Inflammatory macrophage treated with lipopolysaccharide for 4 hours (primary cell): ENCODE measurements at places on chromosomes 12 and 14.

GRCh38 chr12:3988519-3989217, 115.5 kb upstream of the PARP11 start:
- DNase-seq = no peak

DNA sequence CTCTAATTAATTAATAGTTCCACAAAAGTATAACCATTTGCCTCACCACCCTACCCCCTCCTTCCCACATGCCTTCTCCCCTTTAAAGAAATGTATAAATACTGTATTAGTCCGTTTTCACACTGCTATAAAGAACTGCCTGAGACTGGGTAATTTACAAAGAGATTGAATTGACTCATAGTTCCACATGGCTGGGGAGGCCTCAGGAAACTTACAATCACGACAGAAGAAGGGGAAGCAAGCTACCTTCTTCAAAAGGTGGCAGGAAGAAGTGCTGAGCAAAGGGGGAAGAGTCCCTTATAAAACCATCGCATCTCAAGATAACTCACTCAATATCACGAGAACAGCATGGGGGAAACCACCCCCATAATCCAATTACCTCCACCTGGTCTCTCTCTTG, 8.2 kb upstream of the RESF1 start:
- no peak for DNase-seq

DNA sequence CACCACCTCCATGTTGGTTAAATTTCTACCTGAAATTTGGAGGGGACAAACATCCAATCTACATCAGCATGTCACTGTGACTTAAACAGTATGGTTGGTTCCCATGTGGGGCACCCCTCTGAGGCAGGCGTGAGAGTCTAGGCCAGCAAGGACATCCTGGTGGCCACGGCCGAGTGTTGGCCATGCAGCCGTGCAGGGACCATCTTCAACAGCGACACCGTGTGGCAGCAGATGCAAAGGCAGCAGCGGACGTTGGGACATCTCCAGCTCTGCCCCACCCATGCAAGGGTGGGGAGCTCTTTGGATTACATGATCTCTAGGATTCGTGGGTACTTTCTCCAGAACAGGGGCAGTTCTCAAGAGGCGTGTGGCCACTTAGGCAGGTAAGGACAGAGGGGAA, 49.8 kb downstream of the NOC4L start:
- DNase-seq = no peak

- peak; percentile 94 for DNase-seq
These were observed 1.1 kb downstream of the MIS18BP1 start for GRCh38 chr14:45251912-45252311.

DNA sequence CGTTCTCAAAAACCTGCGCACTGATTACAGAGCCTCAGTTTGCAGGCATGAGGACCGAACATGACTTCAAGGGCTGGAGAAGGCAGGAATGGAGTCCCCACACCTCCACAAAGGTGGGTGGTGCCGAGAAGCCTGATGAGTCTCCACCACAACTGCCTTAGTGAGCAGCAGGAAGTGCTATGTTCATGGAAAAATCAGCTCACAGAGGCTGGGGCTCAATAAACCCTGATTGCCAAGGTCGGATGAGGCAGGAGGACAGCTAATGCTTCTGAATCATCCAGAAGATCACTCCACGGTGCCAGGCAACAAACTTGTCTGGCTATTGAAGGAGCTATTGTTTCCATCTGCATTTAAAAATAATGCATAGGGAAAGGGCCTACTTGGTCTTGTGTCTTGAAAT, 31.1 kb downstream of the APPL2 start:
- DNase-seq = no peak

DNA sequence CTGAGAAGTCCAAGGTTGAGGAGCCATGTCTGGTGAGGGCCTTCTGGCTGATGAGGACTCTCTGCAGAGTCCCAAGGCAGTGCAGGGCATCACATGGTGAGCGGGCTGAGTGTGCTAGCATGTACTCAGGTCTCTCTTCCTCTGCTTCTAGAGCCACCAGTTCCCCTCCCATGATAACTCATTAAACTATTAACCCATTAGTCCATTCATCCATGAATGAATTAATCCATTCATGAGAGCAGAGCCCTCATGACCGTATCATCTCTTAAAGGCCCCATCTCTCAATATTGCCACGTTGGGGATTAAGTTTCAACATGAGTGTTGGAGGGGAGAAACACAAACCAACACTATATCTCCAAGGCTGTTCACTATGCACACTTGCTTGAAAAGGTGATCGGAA, 83.7 kb downstream of the TMEM30B start:
- no peak for DNase-seq

DNA sequence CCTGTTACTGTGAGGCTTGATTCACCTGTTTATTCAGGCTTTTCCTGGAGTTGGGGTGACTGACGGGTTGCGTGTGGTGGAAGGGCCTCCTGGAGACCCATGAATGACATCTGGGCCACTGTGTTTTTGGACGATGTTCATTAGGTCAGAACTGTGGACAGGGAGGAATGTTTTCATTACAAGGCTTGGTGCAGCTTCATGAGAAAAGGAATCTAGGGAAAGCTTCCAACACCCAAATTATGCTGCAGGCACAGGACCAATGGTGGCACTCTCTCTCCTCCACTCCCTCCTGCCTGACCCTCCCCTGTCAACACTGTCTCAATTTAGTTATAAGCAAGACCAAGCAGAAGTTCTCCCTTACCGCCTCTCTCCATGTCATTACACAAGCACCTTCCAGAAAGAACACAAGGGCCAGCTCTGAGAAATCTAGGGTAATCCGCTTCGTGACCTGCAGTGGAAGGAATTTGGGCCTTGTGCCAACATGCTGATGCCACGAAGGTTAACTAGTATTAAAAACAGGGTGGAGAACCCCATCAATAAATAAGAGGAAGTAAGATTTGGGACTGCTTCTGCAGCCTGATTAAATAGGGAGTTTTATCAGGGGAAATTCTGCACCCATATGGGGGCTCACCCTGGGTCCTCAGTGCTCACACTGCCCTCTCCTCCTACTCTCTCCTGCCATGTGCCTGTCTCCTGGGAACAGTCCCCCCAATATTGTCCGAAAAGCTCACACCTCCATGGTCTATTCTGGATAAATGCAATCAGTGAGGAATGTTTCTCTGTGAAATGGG, 200.3 kb downstream of the KTN1 start:
- DNase-seq = peak; percentile 35

DNA sequence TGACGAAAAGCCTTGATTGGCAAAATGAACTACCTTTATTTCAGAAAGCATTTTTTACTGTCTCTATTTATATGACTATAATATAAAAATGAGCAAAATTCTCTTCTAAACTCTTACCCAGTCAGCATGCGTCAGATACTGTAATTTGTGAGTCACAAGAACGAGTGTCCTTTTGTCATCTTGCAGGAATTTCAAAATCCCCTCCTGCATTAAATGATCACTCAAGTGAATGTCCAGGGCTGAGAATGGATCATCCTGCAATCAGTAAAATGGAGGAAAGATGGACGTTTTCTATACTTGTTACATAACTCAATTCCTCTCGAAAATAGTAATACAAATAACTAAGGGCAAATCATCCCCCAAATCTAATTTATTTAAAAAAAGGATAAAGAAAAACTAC, 77.7 kb upstream of the KCNJ8 start:
- no peak for DNase-seq

DNA sequence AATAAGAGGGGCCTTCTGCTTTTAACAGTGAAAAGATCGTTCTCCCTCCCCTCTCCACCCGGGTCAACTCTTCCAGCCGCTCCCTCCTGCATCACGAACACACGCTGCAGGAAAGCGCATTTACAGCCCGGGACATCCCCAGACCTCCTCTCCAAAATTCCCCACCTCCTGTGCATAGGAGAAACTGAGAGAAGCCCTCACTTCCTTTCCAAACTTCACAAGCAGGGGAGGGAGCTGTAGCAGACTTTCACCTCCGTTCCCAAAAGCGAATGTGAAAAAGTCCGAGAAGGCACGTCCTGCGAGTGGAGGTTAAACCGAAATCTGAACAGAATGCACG, 513 bp downstream of the BCAT1 start:
- DNase-seq = peak; percentile 84

DNA sequence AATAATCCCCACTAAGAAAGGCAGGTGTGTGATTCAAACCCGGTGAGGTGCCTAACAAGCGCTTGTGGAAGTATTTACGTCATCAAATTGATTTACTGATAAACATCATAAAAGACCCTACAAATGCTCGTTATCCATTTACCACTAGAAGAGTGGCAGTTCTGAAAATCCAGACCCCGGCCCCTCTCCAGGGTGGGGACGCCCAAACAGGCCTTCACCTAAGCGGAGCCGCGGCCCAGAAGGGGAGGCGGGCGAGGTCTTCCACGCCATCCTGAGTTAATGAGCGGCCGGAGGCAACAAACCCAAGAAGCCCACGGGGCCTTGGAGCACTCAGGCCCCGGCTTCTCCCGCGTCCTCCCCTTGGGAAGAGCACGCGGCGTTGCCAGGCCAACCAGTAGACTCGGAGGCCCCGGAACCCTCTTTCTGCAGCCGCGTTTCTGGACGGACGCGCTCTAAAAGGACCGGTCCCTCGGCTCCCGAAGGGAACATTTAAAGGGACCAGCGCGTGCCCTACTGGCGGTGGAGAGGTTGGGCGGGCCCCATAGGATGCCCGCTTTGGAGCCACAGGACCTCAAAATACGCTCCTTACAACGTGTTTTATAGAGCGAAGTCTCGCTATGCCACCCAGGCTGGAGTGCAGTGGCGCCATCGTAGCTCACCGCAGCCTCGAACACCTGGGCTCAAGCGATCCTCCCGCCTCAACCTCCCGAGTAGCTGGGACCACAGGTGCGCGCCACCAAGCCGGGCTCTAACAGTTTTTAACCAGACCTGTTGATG, 3.5 kb downstream of the PTPN21 start:
- peak; percentile 56 for DNase-seq

GRCh38 chr12:131458931-131459772, 251.7 kb upstream of the SFSWAP start:
- peak; percentile 55 for DNase-seq

- DNase-seq = no peak
These were observed 162.7 kb downstream of the ZFP36L1 start for GRCh38 chr14:68630081-68630571.

DNA sequence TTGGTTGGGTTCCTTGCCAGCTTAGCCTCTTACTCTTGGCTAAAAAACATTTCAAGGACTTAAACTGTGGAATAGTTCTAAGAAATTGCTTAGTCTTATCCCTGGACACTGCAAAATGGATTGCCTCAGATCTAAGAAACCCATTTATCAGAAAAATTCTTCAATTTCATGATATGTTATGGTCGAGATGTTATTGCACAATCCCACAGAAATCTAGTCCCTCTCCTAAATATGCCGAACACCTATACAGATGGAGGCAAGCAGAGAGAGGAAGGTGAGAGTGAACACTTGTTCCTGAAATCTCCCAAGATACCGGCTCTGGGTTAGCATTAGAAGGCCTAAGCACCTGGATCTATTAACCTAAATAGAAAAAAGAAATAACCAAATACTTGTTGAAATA, 267.2 kb downstream of the PAWR start:
- DNase-seq = no peak

DNA sequence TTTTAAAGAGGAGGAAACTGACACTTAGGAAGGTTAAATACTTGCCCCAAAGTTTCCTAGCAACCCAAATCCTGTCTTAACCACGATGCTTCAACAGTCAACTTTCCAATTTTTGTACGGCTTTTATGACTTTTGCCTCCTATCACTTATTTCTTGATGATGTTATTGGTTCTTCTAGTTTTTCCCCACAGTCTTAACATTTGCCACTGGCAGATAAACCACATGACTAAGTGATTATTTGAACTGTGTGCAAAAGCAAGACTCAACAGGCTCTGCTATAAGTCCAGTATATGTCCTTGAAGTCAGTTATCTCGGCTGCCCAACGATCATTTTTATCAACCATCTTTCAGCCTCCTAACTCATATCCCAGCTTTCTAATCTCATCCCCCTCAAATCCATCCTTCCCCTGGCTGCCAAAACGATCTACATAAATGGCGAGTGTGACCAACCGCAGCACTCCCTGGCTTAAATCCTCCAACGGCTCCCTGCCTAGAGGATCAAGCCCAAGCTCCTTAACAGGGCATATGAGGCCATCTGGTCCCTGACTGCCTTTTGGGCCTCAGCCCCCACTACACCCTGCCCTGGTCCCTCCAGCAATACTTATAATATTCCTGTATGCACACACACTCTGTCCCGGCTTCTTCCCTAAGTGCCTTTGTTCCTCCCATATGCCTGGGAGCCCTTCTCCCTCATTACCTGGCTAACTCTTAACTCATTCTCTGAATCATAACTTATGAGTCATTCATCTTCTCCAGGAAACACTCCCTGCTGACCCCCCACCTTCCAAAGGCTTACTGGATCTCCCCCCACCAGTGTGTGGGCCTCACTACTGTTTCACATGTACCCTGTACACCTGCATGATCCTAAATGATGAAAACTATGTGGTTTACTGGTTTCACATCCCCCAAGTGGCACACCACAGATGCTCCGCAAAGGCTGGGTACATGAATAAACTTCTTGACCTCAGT, 8.8 kb downstream of the VPS37B start:
- DNase-seq = no peak

- peak; percentile 64 for DNase-seq
These were observed 13.6 kb upstream of the MLXIP start for GRCh38 chr12:122064780-122065588.

DNA sequence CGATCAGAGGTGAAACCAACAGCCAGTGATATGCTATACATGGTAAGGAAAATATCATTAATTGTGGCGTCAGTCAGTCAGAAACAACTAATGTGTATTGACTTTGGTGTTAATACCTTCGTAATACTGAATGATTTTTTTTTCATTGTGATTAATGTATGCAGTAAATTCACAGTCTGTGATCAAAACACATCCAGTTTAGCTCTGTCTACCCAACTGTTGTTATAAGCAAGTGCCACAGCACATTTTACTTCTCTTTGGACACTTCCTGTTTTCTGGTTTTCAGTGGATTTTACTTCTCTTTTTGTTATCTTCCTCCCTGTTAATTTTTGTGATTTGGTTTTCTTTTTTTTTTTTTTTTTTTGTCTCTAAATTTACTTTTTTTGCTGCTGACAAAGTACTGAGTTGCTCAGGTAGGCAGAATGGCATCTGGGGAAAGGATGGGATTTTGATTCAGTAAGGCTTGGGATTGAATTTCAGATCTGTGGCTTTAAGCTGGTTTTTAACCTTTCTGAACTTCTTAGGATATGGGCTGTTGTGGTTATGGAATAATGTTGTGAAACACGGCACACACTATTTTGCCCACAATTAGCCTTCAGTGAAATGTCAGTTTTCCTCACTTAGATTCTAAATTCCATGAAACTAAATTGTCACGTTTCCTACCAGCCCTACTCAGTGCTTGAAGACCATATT, 604 bp downstream of the GLIPR1 start:
- DNase-seq = peak; percentile 77

- DNase-seq = no peak
These were observed 49.7 kb upstream of the ARHGAP5 start for GRCh38 chr14:32027255-32027939.
